D721Med (cell line): ENCODE measurements at places on chromosomes 11 and 22.
A peak's percentile ranks its signal among the peaks of the same experiment; 100 is the strongest.

DNA sequence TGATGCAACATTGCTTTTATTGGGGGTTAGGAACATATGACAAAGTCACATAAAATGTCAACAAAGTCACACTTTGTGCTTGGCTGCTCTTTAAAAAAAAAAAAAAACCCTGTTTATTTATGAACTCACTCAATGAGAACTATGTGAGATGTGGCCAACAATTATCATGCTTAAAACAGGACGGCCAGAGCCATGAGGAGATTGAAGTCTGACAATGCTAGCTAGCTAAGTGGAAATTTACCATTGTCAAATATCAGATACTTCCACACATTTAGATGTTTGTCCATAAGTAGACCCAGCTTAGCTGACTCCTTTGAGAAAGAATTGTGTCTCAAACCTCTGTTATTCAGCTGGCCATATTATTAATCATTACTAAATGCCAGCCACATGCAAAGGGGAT, 26.9 kb downstream of the BLID start:
- no peak for DNase-seq

GRCh38 chr22:17446698-17447097, 77.4 kb downstream of the CECR2 start:
- no peak for DNase-seq

GRCh38 chr22:34122042-34122441, 201.8 kb upstream of the LARGE1 start:
- DNase-seq = no peak

GRCh38 chr11:86610559-86611341, 61.7 kb downstream of the ME3 start:
- no peak for DNase-seq

DNA sequence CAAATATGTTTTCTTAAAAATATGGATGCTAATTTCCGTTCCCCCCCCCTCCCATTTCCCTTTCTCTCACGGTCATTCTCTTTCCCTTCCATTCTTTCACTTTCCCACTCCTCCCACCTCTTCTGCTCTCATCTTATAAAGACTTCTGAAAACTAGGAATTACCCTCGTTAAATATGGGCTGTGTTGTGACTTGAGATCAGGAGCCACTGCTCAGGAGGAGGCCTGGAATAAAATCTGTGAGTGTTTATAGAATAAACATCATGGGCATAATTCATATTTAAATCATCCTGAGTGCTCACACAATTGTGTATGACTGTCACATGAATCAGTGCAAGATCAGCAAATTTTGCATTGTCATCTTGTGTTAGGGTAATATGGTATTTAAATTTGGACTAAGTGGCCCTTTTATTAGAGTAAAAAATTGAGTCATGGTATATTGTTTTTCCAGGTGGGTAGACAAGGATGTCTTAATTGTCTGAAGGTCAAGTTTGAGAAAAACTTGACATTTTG, 208.0 kb downstream of the DDX10 start:
- no peak for DNase-seq

DNA sequence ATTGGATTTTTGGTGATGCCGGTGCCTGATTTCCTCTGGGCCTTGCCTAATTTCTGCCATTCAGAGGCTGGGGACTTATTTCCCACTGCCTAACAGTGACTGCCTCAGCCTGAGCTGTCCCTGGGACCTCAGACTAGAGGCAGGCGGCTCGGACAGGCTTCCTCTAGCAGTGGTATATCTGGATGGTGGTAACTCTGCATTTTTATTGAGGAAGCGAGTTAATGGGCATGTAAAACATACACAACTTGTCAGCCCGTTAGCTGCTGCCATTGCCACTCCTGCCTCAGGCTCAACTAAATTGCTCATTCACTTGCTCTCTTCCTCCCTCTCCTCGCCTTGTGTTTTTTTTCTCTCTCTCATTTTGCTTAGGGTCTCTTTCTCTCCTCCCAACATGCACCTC, 561.6 kb downstream of the BUD13 start:
- no peak for DNase-seq

DNA sequence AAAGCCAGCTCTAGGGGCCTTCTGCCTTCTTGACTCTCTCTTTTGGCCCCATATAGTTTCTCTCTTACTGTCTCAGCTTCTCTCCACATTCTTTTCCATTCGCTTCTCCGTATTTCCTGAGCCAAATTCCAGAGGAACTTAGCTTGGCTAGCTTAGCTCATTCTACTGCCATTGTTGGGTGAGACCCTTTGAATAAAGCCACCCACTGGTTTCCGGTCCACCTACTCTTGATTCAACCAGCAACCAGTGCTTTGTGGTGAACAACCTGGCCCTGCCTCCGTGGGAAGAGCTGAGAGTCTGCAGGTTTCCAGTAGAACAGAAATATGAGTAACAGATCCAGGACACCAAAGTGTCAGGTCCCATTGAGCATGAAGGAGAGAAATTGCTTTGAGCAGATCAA, 81.3 kb upstream of the ARHGAP20 start:
- no peak for DNase-seq

- no peak for DNase-seq
Observed at GRCh38 chr22:37218771-37219411, 6.6 kb upstream of the SSTR3 start.

- no peak for DNase-seq
Observed at GRCh38 chr11:67120881-67121710, 2.0 kb downstream of the KDM2A start.

GRCh38 chr22:50576806-50577696, 1.2 kb downstream of the CPT1B start:
- DNase-seq = no peak

DNA sequence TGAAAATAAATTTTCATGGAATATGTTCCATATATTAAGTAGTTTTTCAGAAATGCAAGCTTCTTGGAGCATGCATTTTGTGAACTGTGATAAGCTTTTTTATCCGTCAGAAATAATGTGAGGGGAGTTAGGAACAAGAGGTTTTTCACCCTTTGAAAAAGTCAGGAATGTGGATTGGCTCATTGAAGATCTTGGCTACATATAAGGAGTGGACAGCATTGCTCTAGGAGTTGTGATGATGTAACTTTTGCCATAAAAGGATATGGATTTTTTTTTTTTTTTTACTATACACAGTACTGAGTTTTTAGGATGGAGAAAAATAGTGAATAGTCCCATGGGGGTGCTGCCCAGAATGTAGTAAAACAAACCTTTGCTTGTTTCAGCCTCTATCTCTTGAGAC, 180.2 kb downstream of the NAV2 start:
- DNase-seq = no peak

DNA sequence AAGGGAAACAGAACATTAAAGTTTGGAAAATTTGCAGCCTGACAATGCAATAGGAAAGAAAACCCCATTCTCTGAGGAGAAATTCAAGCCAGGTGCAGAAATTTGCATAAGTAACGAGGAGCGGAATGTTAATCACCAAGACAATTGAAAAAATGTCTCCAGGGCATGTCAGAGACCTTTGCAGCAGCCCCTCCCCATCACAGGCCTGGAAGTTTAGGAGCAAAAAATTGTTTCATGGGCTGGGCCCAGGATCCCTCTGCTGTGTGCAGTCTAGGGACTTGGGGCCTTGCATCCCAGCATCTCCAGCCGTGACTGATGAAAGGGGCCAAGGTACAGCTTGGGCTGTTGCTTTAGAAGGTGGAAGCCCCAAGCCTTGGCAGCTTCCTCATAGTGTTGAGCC, 780.2 kb downstream of the LRRC4C start:
- no peak for DNase-seq

GRCh38 chr22:41123151-41123550, 30.8 kb downstream of the EP300 start:
- DNase-seq = no peak

DNA sequence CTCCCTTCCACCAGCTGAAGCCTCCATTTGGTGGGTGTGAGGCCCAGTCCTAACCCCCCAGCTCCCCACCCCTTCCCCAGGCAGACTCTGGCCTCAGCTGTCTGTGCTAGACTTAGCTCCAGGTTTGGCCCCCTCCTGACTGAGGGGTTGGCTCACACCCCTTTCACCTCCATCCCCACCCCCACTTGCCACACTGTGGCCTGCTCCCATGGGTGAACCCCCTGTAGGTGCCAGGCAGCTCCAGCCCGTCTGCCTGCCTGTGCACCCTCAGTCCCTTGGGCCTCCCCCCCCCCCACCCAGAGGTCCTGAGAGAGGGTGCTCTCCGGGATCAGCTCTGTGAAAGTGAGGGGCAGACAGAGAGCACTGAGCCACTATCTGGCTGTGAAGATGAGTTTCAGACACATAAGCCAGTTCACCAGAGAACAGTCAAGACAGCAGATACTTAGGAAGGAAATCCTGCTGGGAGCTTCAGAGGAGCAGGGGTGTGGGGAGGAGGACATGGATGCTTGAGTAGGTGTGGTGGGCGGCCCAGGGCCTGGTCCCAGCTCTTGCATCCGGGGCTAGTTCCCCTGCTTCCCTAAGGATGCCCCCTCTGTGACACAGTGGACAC, 36.2 kb downstream of the PPM1F start:
- no peak for DNase-seq

- DNase-seq = no peak
Observed at GRCh38 chr22:30204742-30205111, 41.8 kb downstream of the LIF start.

- no peak for DNase-seq
Observed at GRCh38 chr11:19664886-19665548, 47.6 kb upstream of the NAV2 start.

GRCh38 chr11:102761646-102762238, 18.7 kb downstream of the MMP10 start:
- no peak for DNase-seq

GRCh38 chr11:113956986-113957385, 17.9 kb upstream of the HTR3A start:
- DNase-seq = peak; percentile 57

GRCh38 chr11:86741839-86742805, 58.2 kb upstream of the PRSS23 start:
- DNase-seq = no peak

DNA sequence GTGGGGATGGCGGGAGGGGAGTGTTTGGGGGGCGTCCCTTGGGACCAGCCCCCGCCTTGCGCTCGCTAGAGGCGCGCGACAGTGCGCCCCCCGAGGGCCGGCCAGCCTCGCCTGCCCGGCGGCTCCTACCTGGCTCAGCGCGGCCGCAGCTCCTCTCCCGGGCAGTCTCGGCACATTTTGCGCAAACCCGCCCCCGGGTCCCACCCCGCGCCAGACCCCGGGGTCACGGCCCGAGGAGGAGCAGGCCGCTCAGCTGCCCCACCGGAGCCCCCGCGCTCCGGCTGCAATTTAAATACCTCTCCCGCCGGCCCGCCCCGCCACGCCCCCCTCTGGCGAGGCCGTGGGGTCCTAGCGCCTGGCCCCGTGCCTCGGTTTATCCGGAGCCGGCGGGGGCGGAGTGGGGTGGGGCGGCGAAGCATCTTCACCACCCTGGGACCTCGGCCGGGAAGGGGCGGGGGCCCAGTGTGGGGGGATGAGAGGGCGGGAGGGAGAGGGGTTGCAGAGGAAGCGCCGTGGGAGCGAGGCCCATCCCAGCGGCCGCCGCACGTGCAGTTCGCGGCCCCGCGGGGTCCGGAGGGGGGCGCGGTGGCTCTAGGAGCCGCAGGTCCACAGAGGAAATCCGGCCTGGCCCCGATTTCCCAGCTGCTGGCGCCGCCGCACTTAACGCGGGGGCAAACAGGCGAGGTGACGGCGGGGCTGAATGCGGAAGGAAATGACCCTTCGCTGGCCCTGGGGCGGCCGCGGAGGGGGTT, at the start of gene LRRC32:
TSS of gene LRRC32 (minus strand) at position 263 of the 752 bp plus-strand sequence. CDS start 4,793 bp downstream, outside the sequence.
- peak; percentile 70 for DNase-seq
